Fibroblast of the aortic adventitia (primary cell): ENCODE measurements at places on chromosomes 4 and X. TPM values are rescaled to one million over a fixed set of nuclear protein-coding genes. Genes with fewer than 3 reads are reported as not detected.

The DAPP1 gene
- total RNA-seq: not detected in 2 replicates

GRCh38 chr4:11183356-11183740, 245.3 kb downstream of the HS3ST1 start:
- peak; percentile 49 for DNase-seq

DNA sequence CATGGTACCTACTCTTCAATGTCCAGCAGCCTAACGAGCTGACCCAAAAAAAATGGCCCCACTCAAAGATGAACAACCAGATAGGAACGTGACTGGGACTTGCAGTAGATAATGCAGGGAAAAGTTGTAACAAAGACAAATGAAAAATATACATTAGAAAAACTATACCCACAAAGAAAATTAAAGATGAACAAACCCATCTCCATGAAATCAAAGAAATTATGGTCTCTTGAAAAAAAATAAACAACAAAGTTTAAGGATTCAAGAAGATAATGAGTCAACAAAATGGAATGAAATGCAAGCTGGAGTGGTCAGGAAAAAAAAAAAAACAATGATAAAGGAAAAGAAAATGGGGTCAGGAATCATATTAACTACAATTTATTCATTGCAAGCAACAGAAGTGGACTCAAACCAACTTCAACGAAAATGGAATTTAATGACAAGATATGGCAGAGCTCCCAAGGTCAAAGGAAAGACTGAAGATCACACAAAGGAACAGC, 309.8 kb upstream of the GALNT7 start:
- no peak for DNase-seq

GRCh38 chrX:137058339-137059127, 24.7 kb upstream of the GPR101 start:
- no peak for DNase-seq

DNA sequence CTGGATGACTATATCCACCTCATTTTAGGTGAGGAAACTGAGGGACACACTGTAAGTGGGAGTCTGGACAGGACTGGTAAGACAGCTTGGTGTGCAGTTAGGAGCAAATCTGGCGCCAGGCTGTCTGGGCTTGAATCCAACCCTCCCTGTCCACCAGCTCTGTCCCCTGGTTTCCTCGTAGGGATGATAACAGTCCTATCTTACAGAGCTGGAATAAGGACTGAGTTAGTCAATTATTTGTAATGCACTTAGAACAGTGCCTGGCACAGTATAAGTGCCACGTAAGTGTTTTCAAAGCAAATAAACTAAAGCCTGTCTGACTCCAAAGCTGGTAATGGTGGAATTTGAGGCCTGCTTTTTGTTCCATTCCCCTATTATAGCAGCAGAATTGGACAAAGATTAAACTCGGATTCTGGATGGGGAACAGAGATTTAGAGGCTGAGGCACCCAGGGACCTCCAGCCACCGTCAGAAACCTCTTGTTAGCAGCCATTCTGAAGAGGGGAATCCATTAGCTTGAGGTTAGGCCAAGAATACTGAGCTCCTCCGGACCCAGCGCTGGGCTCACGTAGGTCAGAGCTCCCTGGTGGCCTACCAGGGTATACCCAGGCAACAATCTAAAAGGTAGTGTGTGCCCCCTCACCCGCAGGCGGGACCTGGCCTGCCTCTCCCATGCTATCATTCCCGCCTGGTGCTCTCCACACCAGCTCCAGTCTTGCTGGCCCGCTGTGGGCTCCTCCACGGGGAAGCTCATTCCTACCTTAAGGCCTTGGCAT, 102.1 kb downstream of the UCHL1 start:
- DNase-seq: peak; percentile 42

DNA sequence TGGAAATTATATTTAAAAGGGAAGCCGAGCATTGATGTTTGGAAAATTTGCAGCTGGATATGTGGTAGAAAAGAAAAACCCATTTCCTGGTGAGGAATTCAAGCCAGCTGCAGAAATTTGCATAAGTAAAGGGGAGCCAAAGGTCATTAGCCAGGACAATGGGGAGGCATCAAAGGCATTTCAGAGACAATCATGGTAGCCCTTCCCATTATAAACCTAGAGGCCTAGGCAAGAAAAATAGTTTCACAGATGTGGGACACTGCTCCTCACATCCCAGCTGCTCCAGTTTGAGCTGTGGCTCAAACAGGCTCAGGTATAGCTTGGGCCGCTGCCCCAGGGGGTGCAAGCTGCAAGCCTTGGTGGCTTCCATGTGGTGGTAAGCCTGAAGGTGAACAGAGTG, 35.8 kb downstream of the NAP1L3 start:
- DNase-seq: no peak

DNA sequence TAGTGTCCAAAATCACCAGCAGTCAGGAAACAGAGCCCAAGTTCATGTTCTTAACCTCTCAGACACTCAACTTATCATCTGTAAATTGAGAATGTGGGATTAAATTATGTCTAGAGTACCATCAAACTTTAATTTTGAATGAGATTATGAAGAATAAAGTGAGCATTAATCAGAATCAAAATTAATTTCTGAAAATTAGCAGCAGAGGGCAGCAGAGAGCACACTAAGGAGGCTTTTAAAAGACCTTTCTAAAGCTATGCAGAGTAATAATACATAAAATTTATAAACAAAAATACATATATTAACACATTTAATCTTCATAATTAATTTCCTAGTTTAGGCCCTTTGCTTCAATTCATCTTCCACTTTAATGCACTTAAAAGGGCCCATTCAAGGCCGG, 7.1 kb downstream of the TASL start:
- DNase-seq: peak; percentile 57

GRCh38 chr4:17400686-17401085, 111.2 kb downstream of the QDPR start:
- peak; percentile 47 for DNase-seq

The DLG3 gene
- 15.0 and 15.4 TPM in 2 replicates for total RNA-seq

DNA sequence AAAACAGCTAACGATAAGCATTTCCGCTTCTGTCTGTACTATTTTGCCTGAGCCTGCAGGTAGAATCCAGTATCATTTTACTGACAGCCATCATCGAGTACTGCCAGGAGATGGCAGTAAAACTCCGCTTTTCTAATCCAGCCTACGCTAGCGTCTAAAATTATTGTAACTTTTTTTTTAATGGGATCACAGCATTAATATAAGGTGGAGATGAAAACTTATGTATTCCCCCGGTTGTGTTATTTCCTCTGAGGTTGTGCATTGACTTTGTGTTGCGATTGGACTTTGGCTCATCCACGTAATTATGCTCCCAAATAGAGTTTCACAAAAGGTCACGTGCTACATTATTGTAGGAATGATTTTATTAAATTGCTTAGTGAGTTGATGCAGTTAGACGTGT, 248.1 kb downstream of the C4orf33 start:
- peak; percentile 20 for DNase-seq

GRCh38 chrX:139834879-139835278, 98.0 kb downstream of the ATP11C start:
- peak; percentile 36 for DNase-seq

DNA sequence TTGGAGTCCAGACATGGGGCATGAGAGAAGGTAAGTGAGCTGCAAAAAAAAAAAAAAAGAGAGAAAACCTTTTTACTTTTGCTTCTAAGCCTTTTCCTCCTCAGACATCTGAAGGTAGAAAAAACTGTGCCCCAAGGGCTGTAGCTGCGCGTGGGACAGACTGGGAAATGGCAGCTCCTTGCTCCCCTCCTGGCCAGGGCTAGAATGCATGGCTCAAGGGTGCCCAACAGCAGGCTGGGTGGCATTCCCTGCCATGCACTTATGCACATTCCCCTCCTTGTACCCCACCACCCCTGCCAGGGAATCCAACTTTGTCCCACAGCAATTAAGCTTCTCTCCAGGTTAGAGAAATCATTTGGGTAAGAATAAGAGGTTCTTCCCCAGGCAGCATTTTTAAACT, 421.2 kb downstream of the TRAM1L1 start:
- DNase-seq: no peak

DNA sequence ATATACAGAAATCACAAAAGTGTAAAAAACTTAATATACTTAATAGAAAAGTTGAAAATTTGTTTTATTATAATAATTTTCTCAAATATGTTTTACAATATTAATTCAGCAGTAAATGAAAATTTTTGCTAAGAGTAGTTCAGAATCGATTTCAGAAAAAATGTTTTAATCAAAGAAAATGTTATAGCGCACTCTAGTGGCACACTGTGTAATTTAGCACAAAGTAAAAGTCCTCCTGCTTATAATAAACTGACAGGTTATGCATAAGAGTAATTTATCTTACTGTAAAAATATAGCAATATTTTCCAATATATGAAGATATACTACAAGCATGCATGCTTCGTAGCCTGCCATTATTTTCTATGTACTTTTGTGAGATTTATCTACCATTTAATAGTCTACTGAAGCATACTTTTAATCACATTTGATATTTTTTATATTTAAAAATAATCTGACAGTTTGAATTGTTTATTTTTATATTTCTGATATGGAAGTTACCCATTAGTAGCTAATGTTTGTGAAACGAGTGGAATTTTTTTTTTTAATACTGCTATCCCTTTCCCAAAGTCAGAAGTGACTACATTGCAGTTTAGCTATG, 217.9 kb upstream of the KLHL4 start:
- DNase-seq: peak; percentile 38

The NUP62CL gene
- 0.09 TPM in 1 of 2 replicates, not detected in the other for total RNA-seq

The MAOB gene
- total RNA-seq: 0.72 TPM in 1 of 2 replicates, not detected in the other

DNA sequence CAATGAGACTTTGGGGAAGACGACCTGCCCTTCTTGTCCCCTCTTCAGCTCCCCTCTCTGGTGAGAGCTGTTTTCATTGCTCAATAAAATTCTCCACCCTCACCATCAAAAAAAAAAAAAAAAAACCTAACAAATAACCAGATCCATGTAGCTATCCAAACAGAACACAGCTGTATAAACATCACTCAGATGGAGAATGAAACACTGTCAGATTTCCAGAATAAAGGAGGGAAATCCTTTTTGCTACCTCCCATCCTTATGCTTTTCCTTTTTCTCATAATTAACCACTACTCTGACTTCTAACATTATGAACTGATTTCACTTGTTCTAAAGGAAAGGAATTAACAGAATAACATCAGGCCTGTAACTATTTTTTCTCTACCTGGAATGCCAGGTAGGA, 155.6 kb downstream of the PPP4R3C start:
- DNase-seq: no peak

DNA sequence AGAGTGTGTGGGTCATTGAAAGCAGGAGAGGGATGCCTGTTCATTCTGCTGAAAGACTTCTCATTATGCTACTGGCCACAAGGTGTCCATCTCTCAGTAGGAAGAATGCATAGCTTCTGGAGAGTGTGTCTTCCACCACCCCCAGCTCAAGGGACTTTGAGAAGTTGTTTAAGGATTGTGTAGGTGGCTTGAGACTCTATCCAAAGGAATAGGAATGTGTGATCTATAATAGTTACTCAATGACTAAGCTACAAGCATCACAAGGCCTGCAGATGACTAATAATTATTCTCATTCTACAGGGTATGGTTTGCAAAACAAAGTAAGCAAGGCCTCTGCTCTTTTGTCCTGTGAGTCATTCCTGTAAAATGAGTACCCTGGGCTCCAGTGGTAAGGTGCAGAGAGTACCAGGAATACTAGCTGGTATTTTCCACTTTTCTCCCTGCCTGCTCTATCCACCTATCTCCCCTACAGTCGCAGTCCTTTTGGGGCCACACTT, 279.8 kb upstream of the BOD1L1 start:
- peak; percentile 95 for DNase-seq

GRCh38 chrX:153612413-153612812, 13.5 kb upstream of the CCNQ start:
- DNase-seq: no peak

DNA sequence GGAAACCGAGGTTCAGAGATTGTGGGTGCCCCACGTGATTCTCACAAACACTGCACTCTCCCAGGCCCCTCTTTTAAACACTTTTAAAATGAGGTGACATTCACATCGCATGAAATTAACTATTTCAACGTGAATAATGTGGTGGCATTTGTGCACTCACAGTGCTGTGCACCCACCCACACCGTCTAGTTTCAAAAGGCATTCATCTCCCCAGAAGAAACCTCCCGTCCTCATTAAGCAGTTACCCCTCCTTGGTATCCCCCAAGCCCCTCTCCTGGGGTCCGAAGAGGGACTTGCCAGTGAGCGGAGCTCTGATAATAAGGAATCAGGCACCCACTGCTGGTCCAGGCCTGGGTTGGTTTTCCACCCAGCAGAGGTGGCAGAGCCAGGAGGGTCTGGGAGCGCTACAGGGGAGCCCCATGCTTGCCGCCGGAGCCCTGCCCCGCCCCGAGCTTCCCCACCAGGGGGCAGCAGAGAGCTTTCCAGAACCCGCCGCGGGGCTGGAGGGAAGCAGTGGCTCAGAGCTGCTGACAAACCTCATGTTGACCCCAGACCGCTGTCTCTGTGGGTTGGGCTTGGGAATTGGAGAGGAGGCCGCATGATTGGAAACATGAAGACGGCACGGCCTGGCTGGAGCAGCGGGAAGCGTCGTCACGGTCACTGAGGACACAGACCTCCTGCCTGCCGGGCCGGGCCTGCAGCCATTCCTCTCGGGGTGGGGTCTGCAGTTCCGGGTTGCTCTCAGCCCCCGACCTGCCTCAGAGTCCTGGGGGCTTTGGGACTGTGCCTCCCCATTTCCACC, 27.5 kb upstream of the HTRA3 start:
- DNase-seq: peak; percentile 82

- no peak for DNase-seq
Measured at GRCh38 chr4:123288309-123289025, 108.1 kb upstream of the SPRY1 start.

GRCh38 chr4:6245246-6246169, 24.1 kb upstream of the WFS1 start:
- DNase-seq: no peak

The PIR gene
- total RNA-seq: 15.9 and 40.8 TPM in 2 replicates

- DNase-seq: no peak
Measured at GRCh38 chrX:63818156-63818555, 33.1 kb upstream of the ARHGEF9 start.

- no peak for DNase-seq
Measured at GRCh38 chrX:47185241-47185640, 8.4 kb upstream of the UBA1 start.

- no peak for DNase-seq
Measured at GRCh38 chr4:80360084-80360483, 24.6 kb downstream of the CFAP299 start.

DNA sequence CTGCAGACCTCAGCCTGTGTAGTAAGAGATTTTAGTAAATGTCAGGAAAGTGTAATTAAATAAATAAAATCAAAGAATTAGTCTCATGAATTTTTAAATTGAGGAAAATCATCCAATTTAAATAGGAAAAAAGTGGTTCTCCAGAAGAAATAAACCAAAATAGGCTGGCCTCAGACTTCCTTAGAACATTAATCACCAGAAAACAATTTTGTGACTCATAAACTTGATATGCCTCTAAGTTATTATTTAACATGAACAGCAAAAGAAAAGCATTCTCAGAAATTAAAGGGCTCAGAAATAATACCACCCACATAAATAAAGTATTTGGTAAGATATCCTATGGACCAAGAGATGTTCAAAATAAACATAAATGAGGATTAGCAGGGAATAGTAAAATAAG, 14.3 kb downstream of the FAM47B start:
- DNase-seq: peak; percentile 52

The FAM149A gene
- 10.8 and 15.6 TPM in 2 replicates for total RNA-seq

The SPON2 gene
- 21.1 and 409 TPM in 2 replicates for total RNA-seq

GRCh38 chr4:121072224-121073003, at the start of gene NDNF:
NDNF (minus strand) TSS chr4:121072535; CDS start chr4:121045837, 26,698 bp downstream.
- DNase-seq: peak; percentile 31

The FAM120C gene
- 4.2 and 10.5 TPM in 2 replicates for total RNA-seq
